ENCODE measurements at places on chromosomes 6 and 20.

DNA sequence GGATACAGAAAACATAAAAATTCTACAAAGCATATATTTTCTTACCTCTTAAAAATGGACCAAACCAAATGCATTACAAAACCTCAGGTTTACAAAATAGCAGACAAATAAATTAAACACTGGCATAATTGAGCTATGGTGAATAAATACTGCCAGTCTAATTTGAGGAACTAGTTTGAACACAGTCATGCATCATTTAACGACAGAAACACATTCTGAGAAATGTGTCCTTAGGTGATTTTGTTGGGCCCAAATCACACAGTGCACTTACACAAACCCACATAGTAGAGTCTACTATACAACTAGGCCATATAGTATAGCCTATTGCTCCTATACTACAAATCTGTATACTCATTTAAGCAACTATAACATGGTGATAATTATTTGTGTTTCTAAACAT, 215.6 kb downstream of the FOXC1 start:
- DNase-seq: no peak

- no peak for DNase-seq
Measured at GRCh38 chr6:166520905-166521834, 65.3 kb downstream of the RAMACL start.

DNA sequence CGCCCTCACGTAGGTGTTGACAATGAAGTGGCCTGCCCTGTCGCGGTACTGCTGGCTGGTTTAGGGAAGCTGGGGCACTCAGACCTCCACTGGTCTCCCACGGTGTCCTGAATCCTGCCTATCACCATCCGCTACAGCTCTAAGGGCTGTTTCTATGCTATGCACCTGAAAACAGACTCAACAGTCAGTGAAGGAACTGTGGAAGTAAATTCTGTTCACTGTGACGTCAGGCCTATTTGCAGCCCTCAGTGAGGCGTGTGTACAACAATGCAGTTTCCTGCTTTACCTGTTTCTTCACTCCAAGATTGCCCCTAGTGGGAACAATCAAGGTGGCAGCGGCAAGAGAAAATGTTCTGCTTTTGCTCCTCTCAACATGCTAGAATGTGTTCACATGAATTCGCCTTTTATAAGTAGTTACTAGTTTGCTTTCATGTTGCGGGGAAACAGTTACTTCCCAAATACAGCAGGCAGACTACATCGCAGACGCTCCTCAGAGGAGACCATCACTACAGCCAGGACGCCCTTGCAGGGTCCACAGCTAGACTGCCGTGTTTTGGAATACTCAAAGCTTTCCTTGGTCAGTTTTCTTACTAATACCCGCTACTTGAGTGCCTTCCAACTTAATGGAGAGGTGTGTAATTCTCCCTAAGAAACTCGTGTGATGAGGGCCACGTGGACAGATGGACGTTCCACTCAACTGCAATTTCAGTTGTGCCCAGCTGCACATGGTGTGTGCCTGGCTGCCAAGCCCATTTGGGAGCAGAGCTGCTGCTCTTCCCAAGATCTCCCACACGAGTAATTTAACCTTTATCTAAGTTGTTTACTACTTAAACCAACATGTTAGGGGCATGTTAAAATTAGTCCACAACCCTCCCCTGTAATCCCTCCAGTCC, 25.4 kb downstream of the DIDO1 start:
- DNase-seq: no peak

DNA sequence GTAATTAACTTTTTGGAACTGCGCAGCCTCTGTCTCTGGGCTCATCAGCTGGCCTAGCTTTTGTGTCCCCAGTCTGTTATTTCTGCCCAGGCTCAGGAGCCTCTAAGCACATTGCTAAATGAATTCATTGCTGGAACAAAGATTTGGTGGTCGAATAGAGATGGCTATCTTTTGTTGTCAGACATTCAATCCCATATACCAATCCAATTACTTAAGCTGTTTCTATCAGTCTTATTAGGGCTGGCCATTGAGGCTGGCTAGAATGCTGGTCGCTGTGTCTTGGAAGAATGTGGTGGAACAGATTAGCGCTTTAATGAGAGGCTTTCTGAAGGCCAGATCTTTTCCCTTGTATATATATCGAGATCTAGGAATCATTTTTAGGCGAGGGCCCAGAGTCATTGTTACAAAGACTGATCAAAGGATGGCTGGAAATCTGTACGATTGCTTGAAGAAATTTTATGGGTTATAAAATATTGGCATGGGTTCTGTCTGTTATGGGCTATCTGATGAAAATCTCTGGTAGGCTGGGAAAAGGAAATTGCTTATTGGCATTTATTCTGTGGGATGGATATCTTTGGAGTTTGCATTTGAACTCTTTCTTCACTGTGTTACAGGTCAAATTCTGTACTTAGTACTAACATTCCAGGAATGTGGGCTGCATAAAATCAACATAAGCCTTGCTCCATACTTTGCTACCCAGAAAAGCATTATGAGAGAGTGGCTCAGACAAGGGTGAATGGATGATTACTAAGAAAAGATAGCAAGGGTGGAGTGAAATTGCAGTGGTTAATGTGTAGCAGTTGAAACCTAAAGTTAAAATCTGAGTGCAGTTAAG, 34.8 kb upstream of the JAG1 start:
- no peak for DNase-seq

DNA sequence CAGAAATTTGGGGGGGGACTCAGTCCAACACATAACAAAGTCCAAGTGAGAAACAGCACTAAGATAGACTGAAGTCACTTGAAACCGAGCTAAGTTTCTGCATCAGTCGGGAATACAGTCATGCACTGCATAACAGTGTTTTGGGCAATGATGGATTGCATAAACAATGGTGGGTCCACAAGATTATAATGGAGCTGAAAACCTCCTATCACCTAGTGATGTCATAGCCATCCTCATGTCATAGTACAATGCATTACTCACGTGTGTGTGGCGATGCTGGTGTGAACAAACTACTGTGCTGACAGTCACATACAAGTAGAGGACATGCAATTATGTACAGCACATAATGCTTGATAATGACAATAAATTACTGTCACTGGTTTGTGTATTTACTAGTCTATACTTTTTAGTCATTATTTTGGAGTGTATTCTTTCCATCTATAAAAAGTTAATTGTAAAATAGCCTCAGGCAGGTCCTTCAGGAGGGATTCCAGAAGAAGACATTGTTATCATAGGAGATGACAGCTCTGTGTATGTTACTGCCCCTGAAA, 154.5 kb upstream of the ECI2 start:
- no peak for DNase-seq

DNA sequence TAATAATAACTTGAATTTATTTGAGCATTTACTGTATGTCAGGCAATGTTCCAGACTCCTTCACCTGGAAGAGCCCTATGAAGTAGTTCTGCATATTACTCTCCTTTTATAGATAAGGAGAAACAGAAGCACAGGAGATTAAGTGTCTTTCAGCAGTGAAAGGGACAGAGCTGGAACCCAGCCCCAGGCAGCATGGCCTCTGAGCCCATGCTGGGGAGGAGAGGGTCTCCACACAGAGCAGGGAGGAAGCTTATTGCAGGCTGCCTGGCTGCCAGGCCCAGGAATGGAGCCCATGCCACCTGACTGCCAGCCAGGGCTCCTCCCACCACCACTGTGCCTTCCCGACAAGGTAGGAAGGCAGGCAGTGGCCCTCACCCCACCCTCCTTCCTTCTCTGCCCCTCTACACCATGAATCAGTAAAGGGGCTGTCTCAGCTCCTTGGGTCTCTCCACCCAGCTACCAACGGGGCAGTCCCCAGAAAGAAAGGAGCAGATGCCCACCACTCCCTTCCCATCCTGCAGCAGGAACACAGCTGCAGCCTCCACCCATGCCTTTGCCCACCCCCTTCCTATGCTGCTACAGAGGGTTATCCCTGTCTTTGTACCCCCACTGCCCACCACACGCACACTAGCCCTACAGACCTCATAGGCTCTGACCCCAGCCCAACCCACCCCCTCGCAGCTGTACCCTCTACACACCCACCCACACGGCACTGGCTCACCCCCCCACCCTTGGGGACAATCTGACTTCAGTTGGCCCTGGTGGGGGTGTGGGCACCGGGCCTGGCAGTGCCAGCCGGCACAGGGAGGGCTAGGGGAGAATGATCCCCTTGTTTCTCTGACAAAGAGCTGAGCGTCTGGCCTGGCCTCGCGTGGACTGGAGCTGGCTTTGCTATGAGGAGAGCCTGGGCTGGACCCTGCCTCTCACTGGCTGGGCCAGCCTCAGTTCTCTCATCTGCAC, 41.8 kb downstream of the TFEB start:
- no peak for DNase-seq

DNA sequence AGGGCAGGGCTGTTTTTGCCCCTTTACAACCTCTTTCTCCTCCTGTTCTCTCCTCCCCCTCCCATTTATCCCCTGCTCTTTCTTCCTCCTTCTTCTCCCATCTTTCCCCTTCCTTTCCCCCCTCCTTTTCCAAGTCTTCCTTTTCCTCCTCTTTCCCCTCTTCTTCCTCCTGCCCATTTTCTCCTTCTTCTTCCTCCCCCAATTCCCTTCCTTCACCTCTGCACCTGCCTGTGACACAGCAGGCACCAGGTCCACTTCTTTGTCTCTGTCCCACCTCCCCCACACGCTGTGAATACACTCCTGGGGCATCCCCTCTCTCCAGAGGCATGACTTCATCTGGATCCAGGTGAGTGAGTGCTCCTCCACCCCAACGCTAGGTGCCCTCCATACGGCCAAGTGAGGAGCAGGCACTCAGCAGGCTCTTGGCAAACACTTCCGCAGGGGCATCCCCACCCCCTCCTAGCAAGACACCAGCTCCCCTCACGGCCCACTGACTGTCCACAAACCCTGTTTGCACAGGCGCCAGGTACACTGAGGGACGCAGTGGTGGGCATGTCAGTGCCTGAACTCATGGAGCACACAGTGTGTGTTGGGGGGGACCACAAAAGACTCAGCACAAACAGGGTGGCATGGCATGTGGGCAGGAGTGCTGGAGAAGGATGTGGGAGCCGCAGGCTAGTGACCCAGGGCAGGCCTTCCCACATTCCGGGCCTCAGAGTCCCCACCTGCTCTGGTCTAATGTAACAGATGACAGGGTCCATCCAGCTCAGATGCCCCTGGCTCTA, 10.7 kb upstream of the TLDC2 start:
- DNase-seq: no peak

- DNase-seq: no peak
Measured at GRCh38 chr6:167936051-167936450, 61.4 kb upstream of the KIF25 start.

Measured in stimulated activated CD8-positive, alpha-beta memory T cell treated with anti-CD3 and anti-CD28 coated beads, Interleukin-12 subunit alpha, Interleukin-12 subunit beta, amount 100 ng/mL, for 1 hour (primary cell).